ENCODE measurements at places on chromosomes 4 and X.

GRCh38 chrX:29903360-29903759 lies 312.0 kb upstream of the MAGEB2 start:
- no peak for DNase-seq

DNA sequence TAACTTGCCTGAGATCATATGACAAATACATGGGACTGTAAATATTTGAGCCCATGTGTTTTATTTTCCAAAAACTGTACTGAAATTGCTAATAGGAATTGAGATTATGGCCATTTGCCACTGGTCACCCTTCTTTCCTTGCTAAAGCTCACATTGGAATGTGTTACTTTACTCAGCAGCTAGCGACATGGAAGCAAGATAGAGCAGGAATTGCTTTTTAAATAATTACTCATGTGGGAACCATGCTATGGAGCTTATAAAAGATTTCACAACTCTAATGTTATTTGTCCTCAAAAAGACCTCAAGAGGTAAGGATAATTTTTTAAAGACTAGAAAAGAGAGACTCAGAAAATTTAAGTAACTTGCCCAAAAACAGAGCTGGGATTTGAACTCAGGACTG lies 48.8 kb upstream of the AFAP1 start:
- DNase-seq, result no peak

DNA sequence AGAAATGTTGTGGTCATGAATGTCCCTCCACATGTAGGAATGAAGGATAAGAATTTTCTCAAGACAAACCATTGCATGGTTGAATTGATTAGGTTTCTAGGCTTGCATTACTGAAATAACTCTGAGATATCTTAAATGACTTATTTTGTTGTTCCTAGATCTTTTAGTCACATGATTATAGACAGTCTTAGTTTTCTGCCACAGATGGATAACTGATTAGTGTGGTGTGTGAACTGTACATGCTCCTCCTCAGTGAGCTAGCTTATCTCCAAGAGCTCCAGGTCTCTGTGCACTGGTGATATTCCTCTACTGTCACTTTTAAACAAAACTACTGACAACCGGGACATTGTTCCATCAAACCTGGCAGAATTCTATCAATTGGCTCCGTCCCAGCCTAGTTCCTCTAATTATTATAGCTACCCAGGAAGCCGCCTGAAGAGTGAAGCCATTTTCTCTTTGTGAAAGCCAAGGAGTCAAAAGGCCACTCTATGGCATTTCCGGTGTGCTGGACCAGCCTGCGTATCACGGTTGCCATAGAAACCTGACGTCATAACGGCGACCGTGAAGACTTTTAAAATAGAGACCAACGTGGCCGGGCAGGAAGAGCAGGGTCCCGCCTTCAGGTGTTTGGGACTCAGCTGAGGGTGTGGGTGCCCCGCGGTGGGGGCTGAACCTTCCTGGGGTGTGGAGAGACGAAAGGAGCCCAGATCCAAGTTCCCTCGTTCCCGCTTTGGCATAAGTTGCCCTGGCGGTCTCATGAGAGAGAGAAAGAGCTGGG lies 28.1 kb downstream of the BEX3 start:
- no peak for DNase-seq

DNA sequence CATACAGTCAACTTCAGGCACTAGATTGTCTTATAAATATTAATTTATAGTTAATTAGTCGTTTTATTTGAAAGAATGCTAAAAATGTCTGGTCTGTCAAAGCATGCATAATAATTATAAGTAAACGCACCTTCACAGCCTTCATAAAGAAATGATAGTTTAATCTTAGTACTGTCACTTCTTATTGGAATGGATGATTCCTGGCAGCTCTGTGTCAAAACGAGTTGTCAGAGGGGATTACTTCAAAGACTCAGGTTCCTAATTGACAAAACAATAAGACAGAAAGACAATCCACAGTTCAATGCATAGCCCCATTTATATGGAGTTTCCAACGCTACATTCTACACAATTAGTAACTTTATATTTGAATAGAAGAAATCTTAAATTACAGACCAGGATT lies 461.3 kb upstream of the TECRL start:
- DNase-seq, result no peak

Measured in DMS 273 treated with DMSO at 0.1 percent for 48 hours (cell line).